ENCODE measurements at places on chromosomes 12 and 14.
A peak's percentile ranks its signal among the peaks of the same experiment; 100 is the strongest.

DNA sequence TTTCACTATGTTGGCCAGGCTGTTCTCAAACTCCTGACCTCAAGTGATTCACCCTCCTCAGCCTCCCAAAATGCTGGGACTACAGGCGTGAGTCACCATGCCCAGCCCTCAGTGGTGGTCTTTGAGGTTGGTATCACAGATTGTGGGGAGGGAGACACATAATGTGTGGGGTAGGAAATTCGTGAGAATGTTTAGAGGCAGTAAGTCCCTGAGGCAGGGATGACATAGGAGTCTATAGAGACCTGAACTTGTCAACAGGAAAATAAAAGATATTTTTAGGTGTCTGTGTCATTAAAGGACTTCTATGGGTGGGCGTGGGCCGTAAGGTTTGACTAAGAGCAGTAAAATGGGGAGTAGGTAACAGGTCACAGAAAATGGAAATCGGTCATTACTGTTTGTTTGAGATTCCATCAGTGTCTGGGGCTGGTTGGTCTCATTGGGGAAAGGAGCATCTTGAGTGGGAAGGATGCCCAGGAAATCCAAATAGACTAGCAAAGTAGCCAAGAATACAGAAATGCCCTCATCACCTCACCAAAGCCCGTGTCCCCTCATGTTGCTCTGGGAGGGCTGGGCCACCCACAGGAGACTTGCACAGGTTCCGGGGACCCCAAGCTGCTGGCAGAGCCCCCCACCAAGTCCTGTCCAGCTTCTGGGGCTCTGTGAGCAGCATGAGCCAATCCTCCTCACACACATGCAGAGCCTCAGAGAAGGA is 63.6 kb upstream of the BCL2L14 start:
- no peak for DNase-seq

GRCh38 chr14:72986214-72986613 is 40.7 kb downstream of the ZFYVE1 start:
- no peak for DNase-seq

- DNase-seq = no peak
Observed at GRCh38 chr12:116257215-116257614, 20.3 kb downstream of the MED13L start.

GRCh38 chr12:7431993-7432685 is 11.8 kb downstream of the CD163L1 start:
- DNase-seq = no peak

DNA sequence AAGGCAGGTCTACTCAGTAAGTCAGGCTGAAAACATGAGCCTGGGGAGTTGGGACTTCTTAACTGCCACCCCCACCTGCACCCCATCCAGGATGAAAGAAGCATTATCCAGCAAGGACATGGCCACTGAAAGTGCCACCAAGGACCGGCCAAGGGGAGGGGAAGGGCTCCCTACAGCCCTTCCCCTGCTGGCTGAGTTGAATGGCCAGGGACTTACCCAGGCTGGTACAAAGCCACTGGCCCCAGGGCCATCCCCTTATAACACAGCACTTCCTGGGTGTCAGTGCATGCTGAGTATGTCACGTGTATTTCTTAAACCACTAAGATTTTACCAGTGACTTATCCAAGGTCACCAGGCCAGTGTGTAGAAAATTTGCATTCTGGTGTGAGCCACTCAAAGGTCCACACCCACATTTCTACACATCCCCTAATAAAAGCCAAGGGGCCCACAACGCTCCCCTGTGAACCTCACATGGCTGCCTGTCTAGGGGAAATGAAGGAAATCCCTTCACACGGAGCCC is 29.3 kb upstream of the ZFP36L1 start:
- no peak for DNase-seq

DNA sequence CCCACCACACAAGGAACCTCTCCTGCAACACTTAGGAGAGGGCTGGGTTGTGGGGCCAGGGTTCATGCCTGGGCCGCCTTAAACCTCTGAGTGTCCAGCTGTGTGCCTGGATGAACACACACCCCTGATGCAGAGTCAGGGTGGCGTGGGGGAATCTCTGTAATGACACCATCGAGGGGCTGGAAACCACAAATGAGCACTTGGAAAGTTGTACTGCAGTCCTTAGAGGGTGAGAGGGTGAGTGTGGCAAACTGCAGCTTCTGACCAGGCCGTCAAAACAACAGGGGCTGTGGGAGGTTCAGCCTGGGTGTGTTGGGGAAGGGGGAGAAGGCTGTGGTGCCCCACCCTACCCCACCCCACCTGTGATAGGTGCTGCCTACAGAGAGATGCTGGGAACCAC is 12.4 kb upstream of the KRT5 start:
- DNase-seq = no peak

GRCh38 chr14:88929656-88930436 is 105.4 kb downstream of the TTC8 start:
- no peak for DNase-seq

DNA sequence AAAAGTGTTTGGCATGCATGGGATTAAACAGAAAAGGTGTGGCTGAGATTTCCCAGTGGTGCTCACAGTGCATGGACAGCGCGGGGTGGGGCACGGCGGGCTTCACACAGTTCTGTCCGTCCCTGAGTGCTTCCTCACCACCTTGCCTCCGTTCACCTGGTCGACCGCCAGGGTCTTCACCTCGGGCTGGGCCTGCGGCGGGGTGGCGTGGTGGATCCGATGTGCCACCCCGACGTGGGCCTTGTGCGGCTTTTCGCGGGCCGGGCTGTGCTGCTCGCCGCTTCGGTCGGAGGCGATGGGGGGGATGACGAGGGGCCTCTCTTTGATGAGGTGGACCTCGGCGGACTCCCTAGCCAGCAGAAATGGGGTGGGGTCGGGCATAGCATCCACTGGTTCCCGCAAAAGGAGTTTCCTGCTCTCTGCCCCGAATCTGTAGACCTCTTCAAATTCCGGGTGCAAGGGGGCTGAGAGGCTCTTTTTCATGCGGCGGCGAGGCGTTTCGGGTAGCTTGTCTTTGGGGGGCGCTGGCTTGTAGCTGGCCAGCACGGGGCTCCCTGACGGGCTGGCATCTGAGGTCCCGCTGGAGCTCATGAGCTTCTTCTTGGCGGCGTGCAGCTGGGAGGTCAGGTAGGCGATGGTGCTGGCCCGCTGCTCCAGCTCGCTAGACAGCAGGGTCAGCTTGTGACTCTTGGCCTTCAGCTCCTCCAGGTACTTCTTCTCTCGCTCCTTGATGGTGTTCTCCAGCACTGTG is 35.5 kb downstream of the CCDC92 start:
- no peak for DNase-seq

DNA sequence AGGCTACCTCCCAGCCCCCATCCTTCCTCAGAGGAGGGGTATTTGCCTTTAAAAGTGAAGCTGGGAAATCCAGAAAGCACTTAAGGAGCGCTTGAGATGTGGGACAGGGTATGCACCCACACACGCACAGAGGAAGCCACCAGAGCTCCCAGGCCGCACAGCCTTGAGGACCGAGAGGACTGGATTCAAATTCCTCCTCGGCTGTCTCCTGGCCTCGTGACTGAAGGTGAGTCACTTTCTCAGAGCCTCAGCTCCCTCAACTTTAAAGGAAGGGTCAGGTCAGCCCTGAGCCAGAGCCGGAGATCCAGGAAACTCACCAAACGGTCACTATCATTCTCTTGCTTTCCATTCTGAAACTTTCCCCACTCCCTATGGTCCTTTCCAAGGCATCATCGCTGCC is 37.6 kb downstream of the BCL11B start:
- DNase-seq = no peak

DNA sequence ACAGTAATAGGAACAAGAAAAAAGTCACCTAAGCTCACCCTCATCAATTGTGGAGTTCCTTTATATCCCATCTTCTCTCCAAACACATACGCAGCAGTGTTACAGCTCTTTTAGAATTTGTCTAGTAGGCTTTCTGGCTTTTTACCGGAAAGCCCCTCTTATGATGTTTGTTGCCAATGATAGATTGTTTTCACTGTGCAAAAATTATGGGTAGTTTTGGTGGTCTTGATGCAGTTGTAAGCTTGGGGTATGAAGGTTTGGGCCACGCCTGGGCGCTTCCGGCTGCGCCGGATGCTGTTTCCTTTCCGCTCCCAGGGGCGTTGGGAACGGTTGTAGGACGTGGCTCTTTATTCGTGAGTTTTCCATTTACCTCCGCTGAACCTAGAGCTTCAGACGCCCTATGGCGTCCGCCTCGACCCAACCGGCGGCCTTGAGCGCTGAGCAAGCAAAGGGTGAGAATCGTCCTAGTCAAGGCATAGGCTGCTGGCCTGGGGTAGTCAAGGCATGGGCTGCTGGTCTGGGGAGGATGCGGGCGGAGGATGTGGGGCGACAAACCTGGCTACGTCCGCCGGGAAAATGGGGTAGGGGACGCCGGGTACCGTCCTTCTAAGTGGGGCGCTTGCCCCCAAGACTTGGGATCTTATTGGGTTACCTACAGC is at the start of the genes C12orf57 and RNU7-1:
C12orf57 (plus strand) TSS at position 301 of the 659 bp plus-strand sequence; CDS start at position 401, 100 bp downstream.
RNU7-1 (plus strand) TSS at position 95 of the 659 bp plus-strand sequence.
- DNase-seq = peak; percentile 89

DNA sequence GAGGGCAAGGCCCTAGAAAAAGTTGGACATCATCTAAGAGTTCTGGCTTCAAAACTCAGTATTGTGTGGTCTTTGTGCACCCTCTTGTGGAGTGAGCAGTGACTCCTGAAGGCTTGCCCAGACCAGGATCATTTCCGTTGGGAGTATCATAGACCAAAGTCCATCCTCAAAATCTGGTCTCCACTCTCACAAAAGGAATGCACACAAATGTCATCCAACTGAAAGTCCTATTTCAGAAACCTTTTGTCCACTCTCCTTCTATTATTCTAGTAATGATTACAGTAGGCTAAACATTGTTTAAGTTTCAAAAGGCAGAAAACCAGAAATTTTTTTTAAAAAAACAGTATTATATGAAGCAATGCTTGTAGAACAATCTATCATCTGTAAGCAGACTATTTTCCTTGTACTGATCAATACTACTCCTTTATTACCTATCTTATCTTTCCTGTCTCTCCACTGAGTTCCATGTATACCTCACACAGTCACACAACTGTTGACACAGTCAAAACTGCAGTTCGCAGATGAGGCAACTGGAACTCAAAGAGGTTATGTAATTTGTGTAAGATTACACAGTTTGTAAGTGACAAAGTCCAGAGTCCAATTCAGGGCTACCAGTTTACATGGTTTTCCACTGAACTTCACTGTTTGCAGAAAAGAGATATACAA is 41.4 kb downstream of the COX16 start:
- no peak for DNase-seq

DNA sequence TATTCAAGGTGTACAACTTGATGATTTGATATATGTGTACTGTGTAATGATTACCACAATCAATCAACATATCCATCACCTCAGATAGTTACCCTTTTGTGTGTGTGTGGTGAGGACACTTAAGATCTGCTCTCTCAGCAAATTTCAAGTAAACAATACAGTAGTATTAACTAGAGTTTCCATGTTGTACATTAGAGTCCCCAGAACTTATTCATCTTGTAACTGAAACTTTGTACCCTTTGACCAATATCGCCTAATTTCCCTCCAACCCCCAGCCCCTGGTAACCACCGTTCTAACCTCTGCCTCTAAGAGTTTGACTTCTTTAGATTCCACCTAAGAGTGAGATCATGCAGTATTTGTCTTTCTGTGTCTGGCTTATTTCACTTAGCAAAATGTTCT is 12.1 kb downstream of the ADCK1 start:
- no peak for DNase-seq

- no peak for DNase-seq
Observed at GRCh38 chr12:120943482-120943881, 34.9 kb upstream of the HNF1A start.

- DNase-seq = no peak
Observed at GRCh38 chr12:113097716-113098440, 37.7 kb downstream of the RASAL1 start.

Data from AML-193 (cell line).